Stimulated activated CD8-positive, alpha-beta memory T cell treated with anti-CD3 and anti-CD28 coated beads, Interleukin-7, amount 100 ng/mL, for 24 hours (primary cell): ENCODE measurements at places on chromosomes 11 and 22.
A peak's percentile ranks its signal among the peaks of the same experiment; 100 is the strongest.

DNA sequence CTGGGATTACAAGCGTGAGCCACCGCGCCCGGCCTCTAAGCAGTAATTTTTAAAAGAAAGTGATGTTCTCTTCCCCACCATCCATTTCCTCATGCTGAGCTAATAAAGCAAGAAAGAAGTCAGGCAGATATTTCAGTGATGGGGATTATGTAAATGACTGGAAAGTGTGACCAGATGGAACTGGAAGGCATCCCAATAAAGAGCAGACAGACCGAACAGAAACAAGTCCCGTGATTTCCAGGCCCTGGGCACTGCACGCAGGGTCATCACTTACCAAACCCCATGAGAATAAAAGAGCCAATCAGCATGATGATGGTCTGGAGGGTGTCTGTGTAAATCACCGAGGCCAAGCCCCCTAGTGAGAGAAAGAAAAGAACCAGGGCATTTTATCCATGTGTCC is 18.2 kb downstream of the SLC5A4 start:
- DNase-seq: no peak

DNA sequence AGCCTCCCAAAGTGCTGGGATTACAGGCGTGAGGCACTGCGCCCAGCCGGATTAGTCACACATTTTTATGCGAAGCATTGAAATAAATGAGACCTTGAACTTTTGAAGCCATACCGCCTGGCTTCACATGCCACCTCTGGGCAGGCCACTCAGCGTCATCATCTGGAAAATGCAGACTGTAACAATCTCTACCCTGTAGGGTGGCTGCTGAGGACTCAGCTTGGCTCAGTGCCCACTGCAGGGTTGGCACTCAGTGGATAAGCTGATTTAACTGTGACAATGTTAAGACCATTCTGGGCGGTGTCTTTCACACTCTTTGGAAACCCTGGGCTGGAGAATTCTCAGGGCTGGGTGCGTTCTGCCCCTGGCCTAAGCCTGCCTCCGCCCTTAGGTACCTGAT is 8.5 kb downstream of the SH3BP1 start:
- no peak for DNase-seq

DNA sequence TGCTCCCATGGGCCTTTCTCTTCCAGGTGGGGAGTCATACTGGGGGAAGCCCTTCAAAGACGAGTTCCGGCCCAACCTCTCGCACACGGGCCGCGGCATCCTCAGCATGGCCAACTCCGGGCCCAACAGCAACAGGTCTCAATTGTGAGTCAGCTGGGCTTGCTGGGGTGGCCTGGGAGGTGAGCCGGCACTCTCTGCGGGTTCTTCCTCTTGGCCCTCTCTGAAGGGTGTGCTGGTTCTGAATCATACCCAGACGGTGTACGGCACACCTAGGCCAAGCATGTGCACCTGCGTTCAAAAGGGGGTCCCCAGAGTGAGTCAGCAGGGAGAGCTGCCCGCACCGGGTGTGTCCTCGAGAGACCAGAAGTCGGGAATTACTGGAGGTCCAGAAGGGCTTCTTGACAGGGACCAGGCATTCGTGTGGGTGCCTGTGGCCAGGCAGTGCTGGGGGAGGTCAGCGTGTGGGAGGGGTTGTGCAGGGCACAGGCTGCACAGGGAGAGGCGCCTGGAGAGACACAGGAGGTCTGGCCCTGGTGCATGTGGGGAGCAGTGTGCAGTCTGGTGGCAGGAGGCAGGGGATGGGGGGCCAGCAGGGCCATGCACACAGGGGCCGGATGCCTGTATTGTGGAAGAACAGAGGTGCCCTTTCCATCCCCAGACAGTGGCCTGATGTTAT is 23.0 kb downstream of the PPIL2 start:
- DNase-seq: no peak

- no peak for DNase-seq
Measured at GRCh38 chr11:92894197-92894596, 75.3 kb upstream of the MTNR1B start.

- no peak for DNase-seq
Measured at GRCh38 chr11:73189723-73190556, 28.1 kb upstream of the P2RY2 start.

DNA sequence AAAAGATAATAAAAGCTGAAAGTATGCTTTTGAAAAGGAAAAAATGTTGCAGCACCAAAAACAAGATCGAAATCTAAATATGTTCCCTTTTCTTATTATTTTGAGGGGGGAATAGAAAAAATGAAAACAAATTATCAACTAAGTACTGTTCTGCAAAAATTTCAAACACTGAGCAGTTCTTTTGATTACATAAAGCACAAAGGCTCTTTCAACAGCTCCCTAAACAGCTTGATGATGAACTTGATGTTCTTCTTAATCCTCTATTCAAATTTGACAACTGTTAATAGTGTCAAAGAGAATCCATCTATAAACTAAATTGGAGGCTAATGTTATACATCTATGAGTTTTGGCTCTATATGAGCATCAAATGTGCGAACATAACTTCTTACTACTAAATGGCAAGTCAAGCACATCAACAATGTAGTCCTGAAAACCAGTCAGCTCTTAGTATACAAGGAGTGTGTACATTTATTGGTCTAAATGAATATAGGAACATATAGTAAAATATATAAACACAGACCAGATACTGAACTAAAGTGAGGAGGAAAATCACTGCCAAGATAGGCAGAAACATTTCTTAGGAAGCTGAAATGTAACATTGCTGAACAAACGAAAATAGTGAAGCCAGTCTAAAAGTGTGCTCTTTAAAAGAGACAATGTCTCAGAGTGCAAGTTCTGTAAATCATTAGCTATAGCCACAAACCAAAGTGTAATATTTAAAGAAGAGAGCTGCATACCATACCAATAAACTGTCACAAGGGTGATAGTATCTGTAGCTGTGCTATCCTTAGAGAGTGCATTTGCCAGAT is 94.3 kb downstream of the SOX6 start:
- DNase-seq: no peak

DNA sequence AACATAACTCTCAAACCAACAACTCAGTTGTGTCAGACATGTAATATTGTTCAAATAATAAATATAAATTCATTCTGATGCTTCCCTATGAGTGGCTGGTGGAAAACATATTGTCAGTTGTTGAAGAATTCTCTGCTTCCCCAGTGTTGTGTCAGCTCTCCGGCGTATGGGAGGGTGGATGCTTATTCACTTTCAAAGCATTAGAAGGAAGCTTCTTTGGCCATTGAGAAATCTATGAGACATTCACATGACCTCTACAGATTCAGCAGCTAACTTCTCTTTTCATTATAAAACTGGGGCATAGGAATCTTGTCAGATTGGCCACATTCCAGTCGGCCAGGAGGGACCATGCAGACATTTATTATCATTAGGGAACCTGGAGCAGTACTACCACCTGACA is 2.9 kb downstream of the OR51V1 start:
- no peak for DNase-seq

GRCh38 chr22:34972191-34972897 is 93.6 kb upstream of the ISX start:
- DNase-seq: no peak

GRCh38 chr11:130560000-130560780 is 111.7 kb downstream of the ADAMTS15 start:
- no peak for DNase-seq

- no peak for DNase-seq
Measured at GRCh38 chr11:74204701-74205100, 33.6 kb downstream of the PPME1 start.

DNA sequence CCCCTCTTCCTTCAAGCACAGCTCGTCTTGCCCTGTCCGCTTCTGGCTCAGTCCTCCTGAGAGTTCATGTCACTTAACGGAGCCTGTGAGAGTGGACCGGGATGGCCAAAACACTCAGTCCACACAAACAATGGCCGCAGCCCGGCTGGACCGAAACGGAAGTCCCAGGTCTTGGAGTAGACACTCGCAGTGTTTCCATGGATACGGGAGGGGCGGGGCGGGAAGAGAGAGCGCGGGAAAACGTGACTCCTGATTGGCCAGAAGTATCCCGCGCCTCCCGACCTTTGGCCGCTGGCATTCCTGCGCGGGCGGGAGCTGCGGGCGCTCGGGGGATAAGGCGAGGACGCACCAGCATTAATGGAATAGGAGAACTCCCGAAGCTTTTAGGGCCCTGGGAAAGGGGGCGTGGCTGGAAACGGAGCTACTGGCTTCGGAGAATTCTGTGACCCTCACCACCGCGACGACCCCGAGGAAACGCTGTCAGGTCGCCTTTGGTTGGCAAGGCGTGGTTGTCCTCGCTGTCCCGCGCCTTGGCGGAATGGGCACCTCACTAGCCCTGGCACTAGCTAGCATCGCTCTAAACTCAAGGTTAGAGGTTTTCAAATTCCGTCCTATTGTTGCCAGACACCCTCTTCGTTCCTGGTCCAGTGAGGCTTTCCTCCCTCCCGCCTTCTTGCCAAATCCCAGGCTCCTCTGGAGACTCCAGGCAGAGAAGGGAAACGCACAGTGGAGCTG is at the start of the genes NLRP14 and ZNF214:
Gene NLRP14, plus strand, starts transcription at position 297 of the 735 bp plus-strand sequence. CDS start 18,108 bp downstream, outside the sequence.
Gene ZNF214, minus strand, starts transcription at position 164 of the 735 bp plus-strand sequence. CDS start 17,511 bp downstream, outside the sequence.
- no peak for DNase-seq

- peak; percentile 67 for DNase-seq
Measured at GRCh38 chr22:24525416-24526037, 29.4 kb downstream of the GUCD1 start.

DNA sequence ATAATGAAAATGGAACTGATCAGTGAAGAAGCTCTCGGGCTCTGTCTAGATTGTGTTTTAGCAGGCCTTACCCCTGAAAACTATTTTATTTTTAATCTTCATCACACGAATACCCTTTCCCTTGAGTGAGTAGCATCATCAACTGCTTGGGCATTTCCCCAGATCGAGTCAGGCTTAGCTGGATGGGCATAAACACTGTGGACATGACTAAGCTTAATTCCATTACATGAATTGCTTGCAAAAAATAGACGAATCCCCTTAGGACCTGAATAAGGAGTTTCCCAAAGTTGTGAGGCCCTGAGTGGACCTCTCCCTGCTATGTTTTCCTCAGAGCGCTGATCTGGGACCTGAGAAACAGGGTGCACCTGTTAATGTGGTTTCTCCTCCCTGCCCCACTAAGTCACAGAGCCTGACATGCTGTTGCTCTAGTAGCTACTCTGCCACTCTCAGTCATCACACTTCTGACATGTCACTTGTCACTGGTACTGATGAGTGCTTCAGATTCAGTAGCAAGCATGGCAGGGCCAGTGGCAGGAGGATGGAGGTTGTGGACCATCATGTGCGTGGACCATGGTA is 53.5 kb downstream of the ENDOD1 start:
- DNase-seq: no peak

- DNase-seq: no peak
Measured at GRCh38 chr22:16594026-16594425, 1.4 kb upstream of the CCT8L2 start.

DNA sequence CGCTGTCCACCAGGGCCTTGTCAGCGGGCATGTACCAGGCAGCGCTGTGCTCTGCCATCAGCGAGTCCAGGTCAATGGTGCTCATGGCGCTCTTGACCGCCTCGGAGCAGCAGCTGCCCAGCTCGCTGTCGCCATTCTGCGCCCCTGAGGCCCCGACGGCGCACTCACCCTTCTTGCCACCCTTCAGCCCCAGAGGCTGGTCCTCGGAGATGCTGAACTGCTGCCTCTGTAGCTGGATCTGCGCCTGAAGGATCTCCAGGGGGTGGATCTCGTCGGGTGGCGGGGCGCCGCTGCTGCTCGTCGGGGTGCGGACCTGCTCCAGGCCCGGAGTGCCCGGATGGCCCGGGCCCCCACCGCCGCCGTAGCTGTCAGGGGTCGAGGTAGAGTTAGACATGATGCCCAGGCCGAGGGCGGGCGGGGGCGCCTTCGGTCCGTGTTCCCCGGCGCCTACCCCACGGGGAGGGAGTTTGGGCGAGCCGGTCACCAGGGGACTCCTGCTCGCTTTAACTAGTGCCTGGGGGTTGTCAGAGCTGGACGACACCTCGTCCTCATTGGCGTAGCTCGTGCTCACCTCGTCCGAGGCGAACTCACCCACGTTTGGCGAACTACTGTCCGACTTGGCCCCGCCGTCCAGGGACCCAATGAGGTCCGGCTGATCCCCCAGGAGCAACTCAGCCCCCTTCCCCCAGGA is 4.6 kb downstream of the MN1 start:
- no peak for DNase-seq

DNA sequence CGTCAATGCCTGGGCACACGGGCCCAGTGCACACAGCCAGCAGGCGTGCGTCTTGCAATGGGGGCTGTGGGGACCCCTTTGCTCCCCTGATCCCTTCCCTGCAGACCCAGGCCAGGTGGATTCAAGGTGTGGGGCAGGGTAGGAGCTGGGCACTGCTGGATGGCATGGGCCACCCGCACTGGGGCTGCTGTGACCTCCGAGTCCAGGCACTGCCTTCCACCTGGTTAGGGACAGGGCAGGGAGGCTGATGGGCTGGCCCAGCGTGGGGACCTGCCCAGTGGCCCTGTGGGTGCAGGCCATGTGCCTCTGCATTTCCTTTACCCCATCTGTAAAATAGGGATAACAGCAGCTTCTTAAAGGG is 22.9 kb downstream of the KCNQ1 start:
- DNase-seq: no peak

DNA sequence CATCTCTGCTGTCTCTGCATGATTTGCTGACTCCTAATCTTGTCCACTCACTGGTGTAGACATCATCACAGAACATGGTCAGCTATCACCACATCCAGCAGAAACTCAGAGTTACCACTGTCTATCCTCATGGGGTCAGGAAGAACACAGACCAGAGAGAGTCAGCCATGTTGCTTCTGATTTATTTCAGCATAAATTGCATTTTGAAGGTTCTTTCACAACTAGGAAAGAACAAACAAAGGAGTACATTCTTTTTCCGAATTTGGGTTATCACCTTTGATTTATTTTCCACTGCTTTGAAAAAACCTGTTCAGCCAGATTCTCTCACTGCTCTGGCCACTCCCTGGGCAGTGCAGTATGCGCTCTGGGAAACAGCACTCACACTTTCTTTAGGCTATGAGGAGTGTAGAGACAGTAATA is 172.0 kb upstream of the MTMR2 start:
- no peak for DNase-seq

DNA sequence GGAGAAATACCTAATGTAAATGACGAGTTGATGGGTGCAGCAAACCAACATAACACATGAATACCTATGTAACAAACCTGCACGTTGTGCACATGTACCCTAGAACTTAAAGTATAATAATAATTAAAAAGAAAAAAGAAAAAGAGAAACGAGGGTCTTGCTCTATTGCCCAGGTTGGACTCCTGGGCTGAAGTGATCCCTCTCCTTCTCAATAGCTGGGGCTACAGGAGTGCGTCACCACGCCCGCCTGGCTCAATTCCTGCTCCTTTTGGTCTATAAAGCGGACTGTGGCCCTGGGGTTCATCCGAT is 521 bp upstream of the PTS start:
- DNase-seq: no peak

DNA sequence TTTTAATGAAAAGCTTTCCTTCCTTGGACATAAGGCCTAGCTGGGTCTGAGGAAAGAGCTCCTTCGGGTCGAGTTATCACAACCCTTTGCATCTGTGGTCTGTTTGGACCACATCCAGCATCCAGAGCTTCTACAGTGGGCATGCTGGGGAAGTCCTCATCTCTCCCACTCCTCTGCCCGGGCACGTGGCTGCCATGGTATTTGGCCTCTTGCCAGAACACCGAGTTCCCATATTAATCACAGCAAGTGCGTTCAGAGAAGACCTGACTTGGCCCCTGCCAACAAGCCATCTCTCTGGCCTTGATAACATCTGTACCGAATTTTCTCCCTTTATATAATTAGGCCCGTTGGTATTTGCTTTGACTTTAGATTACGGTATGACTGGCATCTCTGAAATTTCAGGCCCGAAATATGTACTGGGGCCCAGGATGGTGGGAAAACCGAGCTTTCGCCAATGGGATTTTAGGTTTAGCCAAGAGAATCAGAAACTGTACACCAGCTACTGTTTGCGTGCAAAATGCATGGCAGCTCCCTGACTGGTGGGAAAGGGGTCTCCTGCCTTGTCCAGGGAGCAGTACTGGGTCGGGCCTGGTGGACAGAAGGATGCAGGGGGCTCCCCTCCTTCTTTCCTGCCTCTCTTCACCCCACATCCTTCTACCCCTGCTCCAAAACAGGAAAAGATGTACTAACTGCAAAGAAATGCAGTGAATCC is 90.0 kb downstream of the MICAL2 start:
- no peak for DNase-seq
